ENCODE measurements at places on chromosomes 2 and 18. TPM values are rescaled to one million over a fixed set of nuclear protein-coding genes. Genes with fewer than 3 reads are reported as not detected.
A peak's percentile ranks its signal among the peaks of the same experiment; 100 is the strongest.

- ATAC-seq = peak; percentile 17
Measured at GRCh38 chr2:98927027-98927426, 9.0 kb downstream of the CRACDL start.

- ATAC-seq = no peak
Measured at GRCh38 chr2:201523506-201523905, 72.0 kb downstream of the STRADB start.

DNA sequence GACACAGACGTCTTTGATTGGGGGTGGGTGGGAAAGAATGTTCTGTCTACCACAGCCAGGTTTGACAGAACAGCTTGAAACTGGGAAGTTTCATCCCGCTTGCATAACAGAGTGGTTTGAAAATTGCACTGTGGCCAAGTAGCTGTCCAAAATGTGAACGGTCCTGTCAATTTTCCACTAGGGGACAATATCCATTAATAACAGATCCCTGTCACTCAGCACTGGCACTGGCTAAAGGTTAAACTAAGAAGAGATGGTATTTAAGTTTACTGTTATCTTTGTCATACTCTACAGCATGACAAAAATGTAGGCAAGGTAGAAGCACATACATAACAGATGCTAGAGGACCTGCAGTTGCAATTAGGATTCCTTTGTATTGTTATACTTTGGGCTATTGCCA lies 55.6 kb upstream of the ACMSD start:
- peak; percentile 91 for ATAC-seq

DNA sequence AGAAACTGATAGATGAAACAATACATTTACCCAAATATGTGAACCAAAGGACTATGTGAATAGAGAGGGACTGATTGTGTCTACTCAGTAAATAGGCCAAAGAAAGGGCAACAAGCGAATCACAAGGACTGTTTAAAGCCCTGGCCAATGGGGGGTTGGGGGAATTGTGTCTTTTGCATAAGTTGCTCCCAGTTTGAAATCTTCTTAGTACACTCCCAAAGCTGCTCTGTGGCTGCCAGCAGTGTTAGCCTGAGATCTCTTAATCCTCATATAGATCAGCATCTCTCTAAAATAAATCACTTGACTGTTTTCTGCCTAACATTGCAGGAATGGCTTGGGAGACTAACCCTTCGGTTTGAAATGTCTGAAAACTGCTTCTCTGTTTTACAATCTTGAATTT lies 236.4 kb downstream of the PLCL1 start:
- ATAC-seq = no peak

DNA sequence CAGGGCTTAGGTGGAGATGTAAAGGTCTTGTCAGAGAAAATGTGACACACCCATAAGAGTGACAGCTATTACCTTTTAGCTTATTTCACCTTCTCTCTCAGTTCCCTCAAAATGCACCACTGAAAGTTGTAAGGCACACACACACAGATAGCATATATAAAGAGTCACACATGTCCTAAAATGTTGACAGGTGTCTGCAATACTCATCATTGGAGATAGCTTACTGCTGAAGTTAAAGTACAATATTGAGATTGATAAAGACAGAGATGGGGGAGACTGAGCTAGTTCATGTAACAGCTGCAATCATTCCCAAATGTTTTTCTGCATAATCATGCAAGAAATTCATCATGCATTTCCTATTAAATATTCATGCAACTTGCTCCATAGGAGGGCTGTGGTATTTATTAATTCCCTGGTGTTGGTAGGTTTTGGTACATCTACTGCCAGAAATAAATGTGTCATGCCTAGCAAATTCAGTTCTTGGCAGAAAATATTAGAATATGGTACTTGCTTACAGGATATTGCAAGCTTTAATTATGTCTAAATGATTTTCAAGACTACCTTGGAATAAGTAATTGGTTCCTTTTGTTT lies 118.8 kb upstream of the RBMS1 start:
- peak; percentile 26 for ATAC-seq

DNA sequence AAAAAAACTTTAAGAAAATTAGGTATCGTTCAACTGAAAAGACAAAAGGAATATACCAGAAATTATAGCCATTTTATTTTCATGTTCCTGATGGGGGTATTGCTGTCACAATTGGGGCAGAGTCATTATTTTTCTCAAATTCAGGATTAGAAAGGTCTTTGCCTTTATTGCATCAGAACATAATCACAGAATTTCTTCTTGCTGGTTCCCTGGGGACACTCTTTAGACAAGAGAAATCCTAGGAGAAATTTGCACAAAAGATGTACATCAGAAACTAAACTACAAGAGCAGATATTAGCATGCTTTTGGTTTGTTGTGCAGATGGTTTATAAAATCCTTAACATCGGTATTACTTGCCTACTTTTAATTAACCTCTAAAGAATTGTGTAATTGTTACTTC lies 103.2 kb downstream of the NCOA1 start:
- ATAC-seq = no peak

Gene ELOA2
- 0.13 TPM for total RNA-seq

Gene CNOT9
- total RNA-seq = 39.3 TPM

Measured in motor neuron (in vitro differentiated cells).